Stimulated activated CD4-positive, alpha-beta T cell treated with anti-CD3 and anti-CD28 coated beads, Interleukin-4, amount 100 ng/mL, for 24 hours (primary cell): ENCODE measurements at places on chromosomes 12 and 14.

DNA sequence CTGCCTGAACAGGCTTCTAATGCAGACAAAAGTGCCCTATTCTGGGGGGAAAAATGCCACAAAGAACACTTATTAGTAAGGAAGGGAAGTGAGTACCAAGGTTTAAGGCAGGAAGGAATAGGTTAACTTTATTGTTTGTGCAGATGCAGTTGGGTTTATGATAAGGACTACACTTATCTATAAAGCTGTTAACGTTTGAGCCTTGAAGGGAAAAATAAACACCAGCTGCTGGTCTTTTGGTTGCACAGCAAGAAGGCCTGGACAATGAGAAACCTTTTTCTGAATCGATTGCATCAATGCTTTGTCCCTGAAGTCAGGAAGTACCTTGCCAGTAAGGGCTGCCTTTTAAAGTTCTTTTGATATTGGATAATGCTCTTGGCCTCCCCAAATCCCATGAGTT, 407.8 kb downstream of the ATP23 start:
- DNase-seq = no peak

DNA sequence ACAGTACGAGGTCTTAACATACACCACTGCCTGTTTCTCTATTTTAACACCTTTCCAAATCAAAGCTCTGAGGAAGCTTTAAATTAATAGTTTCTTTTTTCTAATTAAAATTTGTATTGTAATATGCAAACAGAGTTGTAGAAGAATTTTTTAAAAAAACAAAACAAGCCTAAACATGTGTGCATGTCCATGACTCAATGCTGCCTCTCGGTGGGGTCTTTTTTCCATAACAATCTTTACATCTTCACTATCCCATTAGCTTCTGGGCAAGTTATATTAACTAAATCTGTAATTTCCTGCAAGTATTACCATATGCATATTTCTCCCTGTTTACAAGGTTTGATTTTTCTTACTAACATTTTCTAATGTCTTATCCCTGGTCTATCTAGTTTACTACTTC, 143.9 kb upstream of the NAV3 start:
- no peak for DNase-seq

DNA sequence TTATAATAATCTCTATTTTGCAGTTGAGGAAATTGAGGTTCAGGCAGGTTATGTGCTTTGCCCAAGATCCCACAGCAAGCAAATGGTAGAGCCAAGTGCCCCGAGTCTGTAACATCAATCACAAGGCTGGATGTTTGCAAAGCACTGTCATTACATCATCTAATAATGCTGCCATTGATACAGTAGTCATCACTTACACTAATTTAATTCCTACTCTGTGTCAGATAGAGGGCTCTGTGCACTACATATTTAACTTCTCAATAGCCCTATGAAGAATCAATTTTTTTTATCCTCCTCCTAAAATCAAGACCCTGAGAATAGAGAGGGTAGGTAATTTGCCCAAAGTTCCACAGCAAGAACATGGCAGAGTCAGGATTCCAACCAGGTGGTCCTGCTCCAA, 178.1 kb upstream of the VASH1 start:
- DNase-seq = no peak

GRCh38 chr12:58988643-58989344, 68.5 kb upstream of the LRIG3 start:
- DNase-seq = no peak

- no peak for DNase-seq
Measured at GRCh38 chr14:65623759-65624158, 211.2 kb downstream of the FUT8 start.

DNA sequence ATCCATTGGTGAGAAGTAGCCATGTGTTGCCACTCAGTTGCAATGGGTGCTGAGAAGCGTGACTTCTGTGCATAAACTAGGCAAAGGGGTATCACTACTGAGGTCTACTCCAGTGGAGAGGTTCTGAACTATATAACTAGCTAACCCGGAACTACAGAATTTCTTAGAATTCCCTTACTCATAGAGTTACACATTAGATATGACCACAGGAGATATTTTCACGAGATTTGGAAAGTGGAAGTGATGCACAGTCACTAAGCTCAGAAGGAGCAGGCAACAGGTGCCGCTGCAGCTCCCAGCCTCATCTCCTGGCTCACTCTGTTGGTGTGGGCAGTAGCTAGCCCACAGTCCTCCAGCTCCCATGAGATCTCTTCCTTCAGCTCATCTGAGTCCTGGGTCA, 136.6 kb downstream of the SSPN start:
- DNase-seq = no peak

GRCh38 chr12:64404470-64405256, 471 bp downstream of the XPOT start:
- peak; percentile 82 for DNase-seq

- DNase-seq = no peak
Measured at GRCh38 chr12:55842681-55843429, at the start of gene MMP19. Gene MMP19 (minus strand): TSS chr12:55842936. CDS start chr12:55842830, 106 bp downstream.

DNA sequence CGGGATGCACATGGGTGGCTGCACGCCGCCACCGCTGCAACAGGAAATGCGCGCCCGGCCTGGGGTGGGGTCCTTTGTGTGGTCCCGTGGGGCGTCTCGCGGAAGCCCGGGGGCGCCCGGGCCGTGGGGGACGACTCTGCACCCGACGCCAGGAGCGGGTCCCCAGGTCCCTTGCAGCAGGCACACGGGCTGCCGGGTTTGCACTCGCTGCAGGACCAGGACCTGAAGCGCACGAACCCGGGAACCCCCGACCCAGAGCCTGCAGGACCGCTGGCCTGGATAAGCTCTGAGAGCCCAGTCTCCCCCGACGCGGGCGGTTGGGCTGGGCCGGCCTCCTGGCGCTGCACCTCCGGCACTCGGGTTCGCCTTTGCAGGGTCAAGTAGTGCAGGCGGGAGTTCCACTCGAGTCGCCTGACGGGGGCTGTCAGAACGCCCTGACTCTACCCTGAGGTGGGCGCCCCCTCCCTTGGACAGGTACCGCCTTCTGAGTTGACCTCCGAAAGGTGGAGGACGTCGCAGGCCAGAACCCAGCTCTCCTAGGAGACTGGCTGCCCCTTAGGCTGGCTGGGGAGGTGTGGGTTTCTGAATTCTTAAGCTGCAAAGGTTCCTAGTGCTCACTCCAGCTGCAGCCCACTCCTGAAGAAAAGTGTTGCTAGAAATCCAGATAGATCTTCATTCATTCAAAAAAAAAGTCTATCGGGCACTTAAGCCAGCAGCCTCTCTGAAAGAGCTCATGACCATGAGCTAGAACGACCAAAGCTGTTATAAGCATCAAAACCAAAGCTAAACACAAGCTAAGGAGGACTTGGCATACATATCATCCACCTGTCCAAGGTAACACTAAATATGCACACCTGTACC, 68.0 kb downstream of the RNF34 start:
- no peak for DNase-seq

GRCh38 chr14:50348933-50349332, 36.8 kb downstream of the DMAC2L start:
- no peak for DNase-seq

- no peak for DNase-seq
Measured at GRCh38 chr12:66879409-66879808, 200.5 kb upstream of the GRIP1 start.

- DNase-seq = no peak
Measured at GRCh38 chr12:89977405-89978085, 268.9 kb upstream of the ATP2B1 start.

- DNase-seq = no peak
Measured at GRCh38 chr12:10196210-10196609, 16.5 kb upstream of the GABARAPL1 start.

DNA sequence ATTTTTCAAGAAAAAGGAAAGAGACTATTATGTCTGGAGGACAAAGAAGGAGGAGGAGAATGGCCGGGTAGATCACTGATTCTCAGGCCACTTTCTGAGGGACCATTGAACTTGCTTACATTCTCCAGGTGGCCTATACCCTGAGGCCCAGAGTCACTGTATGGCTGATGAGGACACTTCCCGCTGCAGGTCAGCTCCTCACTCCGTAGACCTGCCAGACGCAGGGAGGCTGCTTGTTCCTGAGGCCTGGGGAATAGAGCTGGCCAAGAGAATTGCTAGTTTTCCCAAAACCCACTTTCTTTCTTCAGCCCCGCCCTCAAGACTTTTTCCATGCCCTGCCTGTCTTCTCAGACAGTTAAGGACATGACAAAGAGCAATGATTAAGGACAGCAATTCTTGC, 510.5 kb upstream of the TBX3 start:
- DNase-seq = no peak

- no peak for DNase-seq
Measured at GRCh38 chr14:65095633-65096205, 6.6 kb downstream of the MAX start.

- no peak for DNase-seq
Measured at GRCh38 chr12:58576916-58577315, 343.4 kb downstream of the LRIG3 start.

DNA sequence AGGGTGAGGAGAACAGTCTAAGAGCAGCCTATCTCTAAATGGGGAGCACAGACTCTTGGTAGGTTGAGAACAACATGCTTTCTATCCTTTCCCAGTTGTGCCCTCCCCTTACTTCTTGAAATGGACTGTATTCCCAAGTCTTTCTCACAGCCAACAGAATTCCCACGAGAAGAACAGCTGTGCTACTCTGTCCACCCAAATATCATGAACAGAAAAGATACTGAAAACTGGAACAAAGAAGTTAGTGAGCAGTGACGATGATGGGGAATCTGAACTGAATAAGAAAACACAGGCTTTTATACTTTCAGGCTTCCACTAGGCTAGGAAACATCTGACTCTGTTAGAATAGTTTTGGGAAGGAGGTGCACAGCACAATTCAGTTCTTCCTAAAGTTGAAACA, 3.4 kb downstream of the NACA start:
- DNase-seq = no peak

- no peak for DNase-seq
Measured at GRCh38 chr12:28568118-28568517, 377.9 kb downstream of the CCDC91 start.
